ENCODE measurements at places on chromosomes 1 and 21.

GRCh38 chr21:46066591-46067331 lies 31.2 kb upstream of the COL6A2 start:
- no peak for DNase-seq

DNA sequence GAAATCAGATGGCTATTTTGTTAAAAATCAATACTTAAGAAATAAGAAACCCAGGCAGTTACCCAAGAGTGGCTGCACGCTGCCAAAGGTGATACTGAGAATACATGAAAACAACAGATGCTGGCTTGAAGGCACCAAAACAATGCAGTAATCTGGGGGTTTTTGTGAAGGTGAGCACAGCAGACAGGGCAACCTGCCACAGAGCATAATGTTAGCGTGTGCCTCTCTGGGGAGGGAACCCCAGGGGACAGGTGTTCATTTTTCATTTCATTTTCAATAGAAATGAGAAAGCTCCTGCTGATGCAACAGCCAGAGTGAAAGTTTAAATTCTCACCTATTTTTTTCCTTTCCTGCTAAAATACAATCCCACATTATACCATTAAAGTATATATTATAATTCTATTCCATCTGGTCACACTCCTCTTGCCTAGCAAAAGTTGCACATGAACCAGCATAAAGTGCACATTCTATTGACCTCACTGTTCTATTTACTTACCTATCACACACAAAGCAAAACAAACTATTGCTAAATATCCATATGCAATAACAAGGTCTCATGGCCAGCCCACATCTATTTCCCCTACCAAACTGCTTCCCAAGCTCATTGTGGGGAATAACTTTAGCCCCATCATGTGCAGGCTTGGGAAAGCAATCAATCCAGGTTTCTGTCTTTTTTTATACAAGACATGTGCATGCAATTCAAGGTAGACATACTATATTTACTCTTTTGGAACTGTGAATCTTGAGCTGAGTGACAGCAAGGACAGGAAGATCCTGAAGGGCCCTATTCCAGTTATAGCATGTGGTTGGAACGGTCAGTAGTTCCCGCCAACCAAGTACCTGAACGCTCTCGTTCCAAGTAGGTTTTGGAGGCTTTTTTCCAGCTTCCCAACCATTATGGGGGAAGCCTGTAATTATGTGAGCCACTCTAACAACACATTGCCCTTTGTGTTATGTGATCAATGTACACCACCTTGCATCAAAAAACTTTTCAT lies 173.6 kb downstream of the RERE start:
- DNase-seq, result no peak

DNA sequence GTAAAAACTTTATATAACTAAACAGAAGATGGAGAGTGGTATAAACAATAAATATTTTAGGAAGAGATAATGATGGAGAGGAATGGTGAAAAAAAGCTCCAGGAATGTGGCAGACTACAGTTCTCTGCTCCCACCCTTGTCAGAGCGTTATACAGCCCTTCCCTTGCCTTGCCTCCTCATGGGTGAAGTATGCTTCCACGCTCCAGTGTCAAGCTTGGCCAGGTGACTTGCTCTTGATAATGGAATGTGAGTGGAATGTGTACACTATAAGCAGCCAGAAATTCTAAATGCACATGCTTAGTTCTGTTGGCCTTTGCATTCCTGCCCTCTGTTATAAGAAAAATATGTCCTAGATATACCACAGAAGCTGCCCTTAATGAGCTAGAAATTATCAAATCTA lies 24.7 kb upstream of the POGK start:
- DNase-seq, result no peak

- DNase-seq, result no peak
Observed at GRCh38 chr1:210702506-210702905, 373.8 kb downstream of the HHAT start.

GRCh38 chr21:38796424-38796823 lies 9.3 kb upstream of the ETS2 start:
- DNase-seq, result no peak

DNA sequence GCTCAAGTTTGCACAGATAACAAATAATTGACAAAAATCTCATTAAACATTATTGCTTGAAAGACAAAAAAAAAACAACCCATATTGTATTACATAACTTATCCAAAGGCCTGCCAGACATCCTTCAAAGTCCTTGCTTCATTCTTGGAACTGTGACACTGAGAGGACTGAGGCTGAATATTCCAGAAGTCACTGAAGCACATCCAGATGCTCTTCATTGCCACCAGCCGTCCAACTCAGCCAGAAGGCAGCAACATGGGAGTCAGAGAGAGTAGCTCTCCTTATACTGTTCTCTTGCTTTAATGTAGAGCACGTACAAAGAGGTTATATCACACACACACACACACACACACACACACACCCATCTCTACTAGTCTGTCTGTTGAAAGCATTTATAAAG lies 755.0 kb downstream of the LTN1 start:
- no peak for DNase-seq

DNA sequence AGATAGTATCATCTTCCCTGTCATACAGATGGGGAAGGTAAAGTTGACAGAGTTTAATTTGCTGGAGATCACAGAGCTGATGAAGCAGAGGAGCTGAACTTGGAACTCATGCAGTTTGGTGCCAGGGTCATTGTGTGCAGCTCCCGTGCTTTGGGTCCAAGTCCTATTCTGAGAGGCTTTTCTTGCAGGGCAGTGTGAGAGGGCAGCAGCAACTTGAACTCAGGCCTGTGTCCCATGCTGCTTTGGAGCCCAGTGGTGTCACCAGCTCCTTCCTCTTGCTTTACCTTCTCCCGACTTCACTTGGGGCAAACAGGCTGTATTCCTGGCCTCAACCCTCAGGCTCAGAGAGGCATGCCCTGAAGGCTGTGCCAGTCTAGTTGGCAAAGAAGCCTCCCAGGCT lies 24.7 kb downstream of the INAVA start:
- DNase-seq, result no peak

All from H54 (cell line).